Endothelial cell of umbilical vein (primary cell): ENCODE measurements at places on chromosomes 3 and 15. TPM values are rescaled to one million over a fixed set of nuclear protein-coding genes. Genes with fewer than 3 reads are reported as not detected.
A peak's percentile ranks its signal among the peaks of the same experiment; 100 is the strongest.

GRCh38 chr3:187044206-187044605 is 95.1 kb downstream of the RPL39L start:
- H3K4me1 ChIP-seq, result peaks cover 41% of the 10 kb centered on the region
- no peak overlapping the region for H3K4me3 ChIP-seq
- peak overlapping the region; percentile 87 for H3K27ac ChIP-seq
- DNase-seq, result peak; percentile 82
- peaks cover 6% of the 10 kb centered on the region for H3K36me3 ChIP-seq

The MRPL46 gene
- total RNA-seq, result 27.9 and 30.9 TPM in 2 replicates

The ZNF662 gene
- total RNA-seq, result 0.83 and 4.3 TPM in 2 replicates

GRCh38 chr3:10471054-10471688 is 34.2 kb downstream of the ATP2B2 start:
- no peaks in the 10 kb centered on the region for H3K27me3 ChIP-seq
- H3K4me1 ChIP-seq, result no peaks in the 10 kb centered on the region
- no peaks in the 10 kb centered on the region for H3K36me3 ChIP-seq
- H3K27ac ChIP-seq, result no peak overlapping the region
- H3K4me3 ChIP-seq, result no peak overlapping the region

DNA sequence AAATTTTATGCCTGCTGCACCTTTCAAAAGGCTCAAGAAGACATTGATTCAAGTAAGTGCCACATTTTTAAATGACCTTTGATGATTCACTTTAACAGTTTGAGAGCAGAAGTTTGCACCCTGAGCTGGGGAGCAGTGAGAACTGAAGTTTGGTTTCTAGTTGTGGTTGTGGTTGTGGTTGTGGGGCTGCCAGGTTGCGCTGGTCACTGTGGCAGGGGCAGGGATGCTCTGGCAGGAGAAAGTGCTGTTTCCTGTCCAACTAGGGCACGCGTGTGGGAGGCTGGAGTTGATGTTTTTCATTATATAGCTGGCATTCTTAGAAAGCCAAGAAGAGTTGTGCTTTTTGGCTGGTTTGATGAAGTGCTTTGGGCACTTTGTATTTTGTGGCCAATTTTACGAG is 339.7 kb upstream of the NR2F2 start:
- no peaks in the 10 kb centered on the region for H3K27me3 ChIP-seq
- H3K4me1 ChIP-seq, result no peaks in the 10 kb centered on the region
- no peak for DNase-seq
- no peaks in the 10 kb centered on the region for H3K36me3 ChIP-seq

GRCh38 chr3:105118905-105119304 is 247.8 kb upstream of the ALCAM start:
- no peaks in the 10 kb centered on the region for H3K27me3 ChIP-seq
- H3K4me3 ChIP-seq, result no peak overlapping the region
- no peaks in the 10 kb centered on the region for H3K4me1 ChIP-seq

The SEC22A gene
- 20.1 and 20.9 TPM in 2 replicates for total RNA-seq

The STRIT1 gene
- total RNA-seq, result not detected in 2 replicates

The CCRL2 gene
- 3.9 and 6.4 TPM in 2 replicates for total RNA-seq

DNA sequence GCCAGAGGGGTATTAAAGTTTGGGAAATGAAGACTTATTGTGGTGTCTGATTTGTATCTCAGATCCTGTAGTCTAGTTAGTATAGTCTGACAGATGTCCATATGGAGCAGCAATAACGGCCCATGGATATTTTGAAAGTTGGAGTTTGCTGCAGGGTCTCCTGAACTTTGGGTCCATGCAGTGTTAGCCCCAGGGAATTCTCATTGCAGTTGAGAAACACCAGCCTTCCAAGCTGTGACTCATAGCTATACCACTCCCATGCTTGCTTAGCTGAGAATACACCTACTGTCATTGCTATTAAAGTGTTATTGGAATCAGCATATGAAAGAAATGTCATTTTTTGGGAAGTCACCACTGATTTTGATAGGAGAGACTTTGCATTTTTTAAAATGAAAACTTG is 29.2 kb downstream of the TMOD2 start:
- H3K4me1 ChIP-seq, result no peaks in the 10 kb centered on the region
- DNase-seq, result no peak
- H3K4me3 ChIP-seq, result no peak overlapping the region
- no peak overlapping the region for H3K27ac ChIP-seq
